ENCODE measurements at places on chromosomes 12 and 14. TPM values are rescaled to one million over a fixed set of nuclear protein-coding genes. Genes with fewer than 3 reads are reported as not detected.

Gene SRGAP1
- 26.8 TPM for total RNA-seq

DNA sequence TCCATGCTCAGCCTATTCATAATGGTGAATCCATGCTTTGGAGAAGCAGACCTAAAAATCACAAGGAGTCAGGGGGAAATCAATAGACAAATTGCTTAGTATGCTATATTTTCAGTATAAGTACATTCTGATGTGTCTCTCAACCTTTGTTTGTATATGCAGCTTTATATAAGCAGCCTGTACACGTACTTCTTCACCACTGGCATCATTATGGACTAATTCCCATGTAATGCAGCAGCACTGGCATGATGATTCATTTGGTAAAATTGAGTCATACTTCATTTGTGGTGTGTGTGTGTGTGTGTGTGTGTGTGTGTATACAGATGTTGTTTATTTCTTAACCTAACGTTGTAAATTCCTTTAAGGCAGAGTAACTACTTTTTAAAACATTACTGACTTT lies 10.9 kb downstream of the DCP1B start:
- no peaks in the 10 kb centered on the region for H3K27me3 ChIP-seq
- no peak overlapping the region for H3K4me3 ChIP-seq
- DNase-seq = peak; percentile 70
- H3K4me1 ChIP-seq = no peaks in the 10 kb centered on the region
- H3K27ac ChIP-seq = no peak overlapping the region

Gene TAS2R50
- total RNA-seq = 0.18 TPM

GRCh38 chr12:56326126-56326525 lies 7.7 kb downstream of the PAN2 start:
- H3K4me3 ChIP-seq = no peak overlapping the region
- no peak for DNase-seq
- no peak overlapping the region for H3K27ac ChIP-seq
- no peaks in the 10 kb centered on the region for H3K27me3 ChIP-seq

GRCh38 chr14:40347675-40348074 lies 915.4 kb upstream of the FBXO33 start:
- no peak overlapping the region for H3K4me3 ChIP-seq
- no peaks in the 10 kb centered on the region for H3K36me3 ChIP-seq
- H3K4me1 ChIP-seq = no peaks in the 10 kb centered on the region
- H3K27ac ChIP-seq = no peak overlapping the region

Gene NPAS3
- total RNA-seq = 0.23 TPM

Gene KRT6C
- total RNA-seq = not detected

- H3K27me3 ChIP-seq = no peaks in the 10 kb centered on the region
- no peaks in the 10 kb centered on the region for H3K36me3 ChIP-seq
- H3K4me1 ChIP-seq = no peaks in the 10 kb centered on the region
- H3K27ac ChIP-seq = no peak overlapping the region
Observed at GRCh38 chr12:85322715-85323114, 42.7 kb downstream of the ALX1 start.

- DNase-seq = no peak
- H3K4me3 ChIP-seq = no peak overlapping the region
- no peaks in the 10 kb centered on the region for H3K4me1 ChIP-seq
Observed at GRCh38 chr12:124053851-124054250, 80.8 kb downstream of the ZNF664 start.

DNA sequence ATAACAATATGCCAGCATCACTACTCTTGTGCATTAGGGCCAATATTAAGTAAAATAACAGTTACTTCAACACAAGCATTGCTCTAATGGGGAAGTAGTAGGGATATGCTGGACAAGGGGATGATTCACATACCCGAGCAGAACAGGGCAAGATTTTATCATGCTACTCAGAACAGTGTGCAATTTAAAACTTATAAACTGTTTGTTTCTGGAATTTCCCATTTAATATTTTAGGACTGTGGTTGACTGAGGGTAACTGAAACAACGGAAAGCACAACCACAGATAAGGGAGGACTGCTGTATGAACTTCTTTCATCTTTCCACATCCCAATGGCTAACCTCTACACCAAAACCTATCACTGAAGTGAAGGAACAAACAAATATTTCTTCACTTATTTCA lies 36.8 kb downstream of the SARNP start:
- no peak overlapping the region for H3K4me3 ChIP-seq
- no peak for DNase-seq
- peaks cover 33% of the 10 kb centered on the region for H3K36me3 ChIP-seq
- H3K27me3 ChIP-seq = no peaks in the 10 kb centered on the region
- no peak overlapping the region for H3K27ac ChIP-seq

Gene TESPA1
- total RNA-seq = 0.51 TPM

Gene NTS
- total RNA-seq = 1.5 TPM

Gene GPR65
- not detected for total RNA-seq

Gene VRTN
- total RNA-seq = not detected

DNA sequence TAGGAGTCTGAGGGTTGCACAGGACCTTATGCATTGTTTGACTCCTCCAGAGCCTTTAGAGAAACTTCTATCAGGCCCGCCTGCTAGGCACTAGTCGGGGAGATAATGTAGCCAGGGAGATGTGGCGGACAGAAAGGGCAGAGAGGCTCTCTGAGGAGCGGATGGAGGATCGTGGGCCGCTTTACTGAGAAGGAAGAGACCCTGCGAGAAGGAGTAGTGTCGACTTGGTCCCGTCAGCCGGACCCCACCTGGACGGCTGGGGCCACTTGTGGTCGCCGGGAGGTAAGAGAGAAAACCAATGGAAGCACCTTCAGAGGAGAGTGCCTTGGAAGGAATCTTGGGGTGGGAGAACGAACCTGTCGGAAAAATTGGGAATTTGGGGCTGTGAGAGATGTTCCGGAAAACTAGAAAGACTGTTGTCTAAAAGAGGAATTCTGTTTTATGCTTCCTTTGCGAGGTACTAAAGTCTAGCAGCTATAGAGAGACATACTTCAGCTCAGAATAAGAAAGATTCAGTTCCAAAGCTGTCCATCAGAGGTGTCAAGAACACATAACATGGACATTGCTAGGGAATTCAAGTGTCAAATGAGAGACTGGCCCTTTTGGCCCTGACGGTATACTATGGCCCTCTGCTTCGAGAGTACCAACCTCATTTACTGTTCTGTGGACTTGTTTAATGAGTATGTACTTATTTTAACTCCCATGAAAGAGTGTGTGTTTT lies 660 bp upstream of the MCRS1 start:
- H3K36me3 ChIP-seq = peaks cover 3% of the 10 kb centered on the region
- no peak for DNase-seq
- peaks cover 12% of the 10 kb centered on the region for H3K4me1 ChIP-seq
- H3K27ac ChIP-seq = peak overlapping the region; percentile 96

Gene SCARB1
- 359 TPM for total RNA-seq
